ENCODE measurements at places on chromosomes 3 and 15.
A peak's percentile ranks its signal among the peaks of the same experiment; 100 is the strongest.

GRCh38 chr3:187713504-187713903 lies 11.1 kb upstream of the RTP2 start:
- no peak for DNase-seq

DNA sequence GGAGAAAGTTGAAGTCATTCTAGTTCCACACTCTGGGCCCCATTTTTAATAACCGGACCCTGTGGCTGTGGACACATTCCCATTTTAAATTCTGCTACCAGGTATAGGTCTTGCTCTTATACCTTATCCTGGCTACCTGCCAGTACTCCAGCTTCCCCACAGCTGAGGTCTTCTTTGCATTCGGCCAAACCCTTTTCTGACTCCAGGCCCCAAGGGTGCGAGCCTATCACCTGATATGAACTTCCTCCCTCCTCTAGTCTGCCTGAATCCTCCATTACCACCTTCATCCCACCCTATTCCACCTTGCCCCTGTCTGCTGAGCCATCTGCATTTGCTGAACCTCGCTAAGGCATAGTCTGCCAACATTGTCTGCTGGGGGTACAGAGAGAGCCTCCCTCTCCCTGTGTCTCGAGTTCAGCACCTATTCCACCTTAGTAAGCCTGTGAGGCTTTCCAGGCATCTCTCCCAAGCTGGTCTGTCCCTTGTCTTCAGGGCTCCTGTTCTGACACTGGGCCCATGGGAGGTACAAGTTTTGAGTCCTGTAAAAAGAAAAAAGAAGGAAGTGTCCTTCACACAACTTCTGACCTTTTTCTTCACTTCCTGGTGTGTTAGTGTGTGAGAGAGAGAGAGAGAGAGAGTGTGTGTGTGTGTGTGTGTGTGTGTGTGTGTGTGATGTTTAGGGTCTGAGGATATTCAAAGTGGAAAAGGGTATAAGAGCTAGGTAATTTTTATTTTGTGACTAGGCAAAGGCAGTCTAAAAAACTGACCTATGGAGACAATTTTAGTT lies 27.0 kb downstream of the PDE8A start:
- no peak for DNase-seq

DNA sequence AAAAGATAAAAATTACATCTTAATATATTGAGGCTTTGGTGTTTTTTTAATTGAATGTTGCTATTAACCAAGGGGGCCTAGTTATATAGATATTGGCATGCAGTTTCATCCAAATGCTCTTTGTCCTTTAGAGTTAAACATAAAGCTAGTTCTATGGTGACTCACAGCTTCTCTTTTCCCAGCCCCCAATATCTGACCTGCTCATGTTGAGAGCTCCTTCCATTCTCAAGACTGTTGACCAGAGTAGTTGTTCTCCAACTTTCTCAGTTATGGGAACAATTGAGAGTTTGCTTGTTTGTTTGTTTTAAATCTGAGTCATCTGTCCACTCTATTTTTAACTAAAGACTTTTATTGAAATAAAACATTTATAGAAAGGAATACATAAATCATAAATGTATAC lies 15.8 kb upstream of the RARB start:
- no peak for DNase-seq

- DNase-seq: no peak
Measured at GRCh38 chr3:186142393-186142932, 33.6 kb upstream of the ETV5 start.

- DNase-seq: peak; percentile 32
Measured at GRCh38 chr3:141412087-141412935, 44.0 kb downstream of the ZBTB38 start.

GRCh38 chr3:99505646-99506269 lies 132.6 kb upstream of the COL8A1 start:
- no peak for DNase-seq

GRCh38 chr15:58260725-58261267 lies 122.6 kb downstream of the AQP9 start:
- no peak for DNase-seq

DNA sequence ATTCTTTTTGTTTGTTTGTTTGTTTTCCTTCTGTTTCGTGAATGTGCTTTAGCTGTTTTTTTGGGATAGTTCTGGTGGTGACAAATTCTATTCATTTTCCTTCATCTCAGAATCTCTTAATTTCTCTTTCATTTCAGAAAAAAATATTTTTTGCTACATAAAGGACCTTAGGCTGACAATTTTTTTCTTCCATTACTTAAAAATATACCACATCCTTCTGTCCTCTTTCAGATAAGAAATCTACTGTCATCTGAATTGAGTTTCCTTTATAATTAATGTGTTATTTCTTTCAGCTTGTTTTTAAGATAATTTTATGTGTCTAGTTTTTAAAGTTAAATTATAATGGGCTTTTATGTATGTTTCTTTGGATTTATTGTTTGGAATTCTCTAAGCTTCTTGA lies 47.6 kb downstream of the IL16 start:
- no peak for DNase-seq

DNA sequence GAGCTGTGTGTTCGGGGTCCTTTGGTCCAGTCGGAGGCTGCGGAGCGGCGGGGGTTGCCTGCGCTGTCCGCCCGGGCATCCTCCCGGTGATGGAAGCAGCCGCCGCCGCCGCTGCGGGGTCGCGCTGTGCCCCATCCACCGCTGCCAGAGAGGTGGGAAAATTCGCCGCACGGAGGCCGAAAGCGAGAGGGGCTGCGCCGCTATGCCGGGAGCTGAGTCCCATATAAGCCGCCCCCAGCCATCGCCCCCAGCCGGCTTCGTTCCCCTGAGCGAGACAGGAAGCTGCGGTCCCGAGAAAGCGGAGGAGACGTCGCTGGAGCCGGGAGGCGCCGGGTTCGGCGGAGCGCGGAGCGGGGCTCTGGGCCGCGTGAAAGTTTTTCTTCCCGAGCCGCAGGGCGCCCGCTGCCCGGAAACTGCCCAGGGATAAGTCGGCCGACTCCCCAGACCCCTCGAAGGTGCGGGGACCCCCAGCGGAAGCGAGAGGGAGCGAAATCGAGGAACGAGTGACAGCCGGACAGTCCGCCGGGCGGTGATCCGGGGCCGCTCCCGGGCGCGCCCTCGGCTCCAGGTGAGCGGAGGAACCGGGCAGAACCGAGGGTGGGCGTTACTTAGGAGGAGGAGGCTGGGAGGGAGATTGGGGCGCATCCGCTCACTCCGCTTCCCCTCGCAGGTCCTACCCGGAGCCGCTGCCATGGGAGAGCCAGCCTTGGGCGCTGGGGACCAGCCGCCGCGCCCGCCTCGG lies 574 bp downstream of the CHST2 start:
- peak; percentile 39 for DNase-seq

DNA sequence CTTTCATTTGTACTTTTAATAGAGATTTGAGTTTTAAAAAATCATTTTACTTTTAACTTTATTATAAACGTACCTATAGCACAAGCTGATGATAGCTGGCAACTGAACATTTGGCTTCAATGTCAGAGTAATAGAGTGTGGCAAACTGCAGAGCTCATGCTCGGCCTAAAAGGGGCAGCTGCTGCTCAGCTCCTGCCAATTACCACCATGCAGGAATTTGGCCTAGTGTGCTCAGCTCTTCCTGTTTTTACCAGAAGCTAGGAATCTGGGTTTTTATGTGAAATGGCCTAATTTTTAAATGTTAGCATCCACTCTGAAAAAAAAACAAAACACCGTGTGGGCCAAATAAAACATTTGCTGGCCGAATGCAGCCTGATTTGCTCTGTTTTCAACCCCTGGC lies 1.8 kb downstream of the IFT122 start:
- no peak for DNase-seq

DNA sequence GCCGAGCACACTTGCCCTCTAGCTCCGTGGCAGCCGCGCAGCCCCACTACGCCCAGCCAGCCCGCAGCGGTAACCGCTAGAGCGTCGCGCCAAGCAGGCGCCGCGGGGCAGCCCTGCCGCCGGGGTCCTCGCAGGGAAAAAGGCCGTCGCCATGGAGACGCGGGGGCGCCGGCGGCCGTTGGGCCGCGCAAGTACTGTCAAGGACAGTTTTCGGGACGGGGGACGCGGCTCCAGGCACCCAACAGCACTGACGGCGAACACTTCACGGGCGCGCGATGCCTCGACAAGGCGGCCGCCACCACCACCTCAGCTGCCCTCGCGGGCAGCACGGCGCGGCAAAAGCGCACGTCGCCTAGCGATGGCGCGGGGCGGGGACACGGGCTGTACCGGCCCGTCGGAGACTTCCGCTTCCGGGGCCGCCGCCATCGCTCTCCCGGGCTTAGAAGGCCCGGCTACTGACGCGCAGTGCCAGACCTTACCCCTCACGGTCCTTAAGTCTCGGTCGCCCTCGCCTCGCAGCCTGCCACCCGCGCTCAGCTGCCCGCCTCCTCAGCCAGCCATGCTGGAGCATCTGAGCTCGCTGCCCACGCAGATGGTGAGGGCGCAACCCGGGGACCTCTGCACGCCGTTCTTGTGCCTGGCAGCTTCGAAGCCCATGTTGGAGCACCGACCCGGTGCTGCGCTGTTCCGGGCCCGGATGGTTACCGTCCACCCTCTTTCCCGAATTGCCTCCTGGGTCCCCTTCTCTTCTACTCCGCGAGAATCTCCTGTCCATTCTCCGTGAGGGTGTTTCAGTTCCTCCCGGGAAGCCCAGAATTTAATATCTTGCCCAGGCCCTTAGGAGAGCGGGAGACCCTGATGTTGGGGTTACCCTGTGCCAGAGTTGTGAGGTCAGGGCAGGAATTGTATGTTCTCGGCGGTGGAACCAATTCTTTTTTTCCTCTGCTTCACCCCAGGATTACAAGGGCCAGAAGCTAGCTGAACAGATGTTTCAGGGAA lies at the start of the genes GLT8D1 and SPCS1:
Gene GLT8D1 (minus strand): TSS at position 104 of the 999 bp plus-strand sequence. CDS start 5,331 bp downstream, outside the sequence.
Gene SPCS1 (plus strand): TSS at position 419 of the 999 bp plus-strand sequence. CDS start 141 bp downstream, at position 560.
- DNase-seq: peak; percentile 83

DNA sequence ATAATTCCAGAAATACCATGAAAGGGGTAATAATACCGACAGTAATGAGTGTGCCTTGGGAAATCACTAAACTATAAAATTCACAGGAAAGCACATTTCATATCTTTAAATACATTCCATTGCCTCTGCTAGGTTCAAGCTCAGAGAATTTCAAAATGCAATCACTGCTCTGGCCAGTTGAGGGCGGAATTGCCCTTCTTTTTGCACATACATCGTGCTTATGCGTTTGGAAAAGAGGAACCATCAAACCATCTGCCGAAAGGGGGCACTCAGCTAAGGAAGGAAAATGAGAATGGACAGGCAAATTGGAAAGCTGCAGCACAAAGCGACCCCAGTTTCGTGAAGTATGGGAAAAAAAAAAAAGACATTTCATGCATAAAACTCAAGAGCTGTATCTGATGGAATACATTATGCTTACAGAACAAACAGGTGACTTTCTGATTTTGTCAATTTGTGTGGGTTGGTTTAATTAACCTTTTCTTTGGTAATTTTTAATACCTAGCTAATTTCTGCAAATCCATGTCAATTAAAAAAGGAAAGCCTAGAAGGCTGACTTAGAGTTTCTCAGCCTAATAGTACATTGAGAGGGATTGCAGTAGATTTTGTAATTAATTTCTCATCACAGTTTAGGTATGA lies 61.4 kb downstream of the TUSC7 start:
- no peak for DNase-seq

- DNase-seq: no peak
Measured at GRCh38 chr3:60675424-60675823, 575.8 kb downstream of the FHIT start.

DNA sequence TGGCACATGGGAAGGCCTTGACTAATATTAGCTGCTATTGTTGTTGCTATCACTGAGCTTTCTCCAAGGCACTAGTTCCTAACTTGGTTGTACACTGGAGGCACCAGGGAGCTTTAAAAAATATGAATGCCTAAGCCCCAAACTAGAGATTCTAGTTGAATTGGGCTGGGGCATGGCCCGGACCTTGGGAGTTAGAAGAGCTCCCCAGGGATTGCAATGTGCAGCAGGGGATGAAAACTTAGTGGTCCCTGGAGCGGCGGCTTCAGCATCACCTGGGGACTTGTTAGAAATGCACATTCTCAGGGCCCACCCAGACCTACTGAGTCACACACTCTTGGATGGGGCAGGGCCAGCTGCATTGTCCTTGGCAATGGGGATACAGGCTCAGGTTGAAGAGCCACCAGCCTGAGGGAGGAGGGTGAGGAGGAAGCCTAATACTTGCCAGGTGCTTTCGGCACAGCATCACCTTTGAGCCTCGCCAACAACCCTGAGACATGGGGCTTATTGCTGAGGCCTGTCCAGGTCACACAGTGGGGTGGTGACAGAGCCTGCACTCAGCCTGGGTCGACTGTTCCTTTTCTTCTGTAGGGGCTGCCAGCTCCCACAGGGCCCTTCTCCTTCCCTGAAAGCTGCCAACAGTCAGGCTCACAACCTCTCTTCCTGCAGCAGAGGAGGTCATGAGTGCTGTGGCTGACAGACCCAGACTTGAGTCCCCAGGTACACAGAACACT lies 84.5 kb downstream of the ATP2B2 start:
- DNase-seq: no peak

DNA sequence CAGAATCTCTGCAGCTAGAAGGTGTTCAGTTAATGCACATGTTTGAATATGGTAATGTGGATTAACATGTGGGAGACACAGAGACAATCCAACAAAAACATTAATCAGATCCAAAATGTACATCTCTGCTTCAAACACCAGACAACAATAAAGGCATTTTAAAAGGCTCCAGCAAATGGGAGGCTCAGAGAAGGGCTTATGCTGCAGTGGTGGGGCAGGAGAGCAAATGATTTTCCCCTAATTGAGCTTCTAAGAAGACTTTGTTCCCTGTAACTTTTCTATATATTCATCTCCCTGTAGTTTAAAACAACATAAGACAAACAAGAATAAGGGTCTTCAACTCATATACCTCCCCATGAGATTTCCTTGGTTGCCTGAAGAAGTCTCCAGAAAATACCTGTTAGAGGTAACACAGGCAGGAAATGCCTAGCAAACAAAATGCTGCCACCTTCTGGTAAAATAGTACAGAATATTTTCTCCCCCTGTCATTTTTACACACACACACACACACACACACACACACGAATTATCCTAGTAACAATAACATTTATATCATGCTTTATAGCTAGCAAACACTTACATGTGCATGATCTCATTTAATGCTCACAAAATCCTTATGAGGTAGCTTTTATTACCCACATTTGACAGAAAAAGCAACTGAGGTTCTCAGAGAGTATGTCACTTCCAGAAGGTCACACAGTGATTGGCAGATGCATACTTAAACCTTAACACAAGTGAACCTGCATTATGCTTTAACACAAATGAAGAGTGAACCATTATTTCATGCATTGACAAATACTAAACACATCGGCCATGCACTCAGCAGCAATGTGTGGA lies 123.4 kb upstream of the MB21D2 start:
- DNase-seq: no peak

GRCh38 chr15:70923311-70924080 lies 30.9 kb downstream of the LRRC49 start:
- no peak for DNase-seq

- no peak for DNase-seq
Measured at GRCh38 chr15:40332113-40332781, 8.5 kb downstream of the CCDC9B start.

DNA sequence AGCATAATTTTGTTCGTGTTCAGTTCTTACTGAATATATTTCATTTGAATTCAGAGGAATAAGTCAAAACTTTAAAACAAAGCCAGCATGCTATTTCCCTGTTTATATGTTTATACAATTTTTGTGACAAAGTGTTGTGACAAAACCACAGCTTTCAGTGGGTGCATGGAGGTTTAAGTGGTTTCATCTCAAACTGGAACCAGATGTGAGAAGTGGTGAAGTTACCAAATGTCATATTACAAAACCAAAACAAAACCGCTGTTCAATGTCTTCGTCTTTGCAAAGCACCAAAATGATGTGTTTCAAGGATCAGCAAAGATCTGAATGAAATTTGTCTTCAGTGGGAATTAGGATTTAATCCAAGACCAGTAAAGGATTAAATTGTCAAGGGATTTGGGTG lies 59.3 kb upstream of the OSTN start:
- no peak for DNase-seq

All from activated CD8-positive, alpha-beta memory T cell treated with anti-CD3 and anti-CD28 coated beads, Interleukin-2, amount 50 U/mL, for 4 hours (primary cell).